ENCODE measurements at places on chromosomes 1 and 21. TPM values are rescaled to one million over a fixed set of nuclear protein-coding genes. Genes with fewer than 3 reads are reported as not detected.

TADA1 gene
- total RNA-seq, result 51.2 TPM

RAP1GAP gene
- total RNA-seq, result 47.1 TPM

ZBTB8A gene
- 25.8 TPM for total RNA-seq

CLIC4 gene
- total RNA-seq, result 110 TPM

RXRG gene
- 70.8 TPM for total RNA-seq

CDK18 gene
- total RNA-seq, result 3.0 TPM

SZT2 gene
- 26.5 TPM for total RNA-seq

FMO5 gene
- 1.4 TPM for total RNA-seq

RHCE gene
- total RNA-seq, result 1.4 TPM

TNFRSF1B gene
- 3.9 TPM for total RNA-seq

RAD54L gene
- 2.8 TPM for total RNA-seq

EIF4G3 gene
- total RNA-seq, result 99.0 TPM

KRTAP10-5 gene
- not detected for total RNA-seq

TCHH gene
- 0.23 TPM for total RNA-seq

RNU1-2 gene
- total RNA-seq, result under 0.01 TPM

NPPA gene
- total RNA-seq, result 0.69 TPM

SNX7 gene
- 36.7 TPM for total RNA-seq

SAMSN1 gene
- 10.1 TPM for total RNA-seq

PLEKHA6 gene
- 23.1 TPM for total RNA-seq

SLC44A5 gene
- total RNA-seq, result 47.5 TPM

IFI44L gene
- total RNA-seq, result 17.3 TPM

GNAT2 gene
- total RNA-seq, result not detected

PRR9 gene
- not detected for total RNA-seq

UBL4B gene
- total RNA-seq, result not detected

GOLT1A gene
- total RNA-seq, result 5.5 TPM

NTNG1 gene
- 129 TPM for total RNA-seq

OPTC gene
- not detected for total RNA-seq

ERG gene
- total RNA-seq, result 2.5 TPM

AIRE gene
- 0.23 TPM for total RNA-seq

TRIM17 gene
- total RNA-seq, result 4.4 TPM

IQCC gene
- total RNA-seq, result 4.6 TPM

LCE2A gene
- total RNA-seq, result not detected

ACTL8 gene
- 0.23 TPM for total RNA-seq

OR2AK2 gene
- total RNA-seq, result 2.1 TPM

CD84 gene
- 4.4 TPM for total RNA-seq

KCNJ9 gene
- total RNA-seq, result 18.5 TPM

SPRR3 gene
- not detected for total RNA-seq

LCE1F gene
- not detected for total RNA-seq

ADIPOR1 gene
- 71.0 TPM for total RNA-seq

AADACL4 gene
- total RNA-seq, result not detected

CLK2 gene
- 24.2 TPM for total RNA-seq

PALMD gene
- 12.2 TPM for total RNA-seq

SLC66A1 gene
- total RNA-seq, result 16.8 TPM

TNNI3K gene
- total RNA-seq, result 7.2 TPM

PROX1 gene
- 85.6 TPM for total RNA-seq

SYDE2 gene
- total RNA-seq, result 4.4 TPM

GJA5 gene
- total RNA-seq, result 2.3 TPM

A3GALT2 gene
- total RNA-seq, result not detected

CFHR5 gene
- not detected for total RNA-seq

GPR157 gene
- 0.69 TPM for total RNA-seq

PGLYRP4 gene
- not detected for total RNA-seq

OR2T2 gene
- total RNA-seq, result not detected

OR2L5 gene
- 1.8 TPM for total RNA-seq

SLC26A9 gene
- total RNA-seq, result not detected

PEX14 gene
- total RNA-seq, result 9.7 TPM

SCNM1 gene
- 27.9 TPM for total RNA-seq

ARPC5 gene
- 103 TPM for total RNA-seq

GJA4 gene
- 3.9 TPM for total RNA-seq

C1orf167 gene
- not detected for total RNA-seq

ETV3L gene
- total RNA-seq, result 0.23 TPM
